ENCODE measurements at places on chromosomes 16 and 17. TPM values are rescaled to one million over a fixed set of nuclear protein-coding genes. Genes with fewer than 3 reads are reported as not detected.

PYCARD gene
- polyA plus RNA-seq = 53.1 TPM

BRIP1 gene
- polyA plus RNA-seq = 8.0 TPM

RHBDL1 gene
- 9.2 TPM for polyA plus RNA-seq

RAB11FIP4 gene
- 26.0 TPM for polyA plus RNA-seq

PRR29 gene
- 0.24 TPM for polyA plus RNA-seq

HS3ST4 gene
- 0.44 TPM for polyA plus RNA-seq

SDK2 gene
- 0.99 TPM for polyA plus RNA-seq

CSF3 gene
- polyA plus RNA-seq = not detected

CDRT4 gene
- 6.5 TPM for polyA plus RNA-seq

PRSS53 gene
- 0.36 TPM for polyA plus RNA-seq

THUMPD1 gene
- 32.9 TPM for polyA plus RNA-seq

EVPLL gene
- 0.18 TPM for polyA plus RNA-seq

STXBP4 gene
- 25.0 TPM for polyA plus RNA-seq

CTU2 gene
- polyA plus RNA-seq = 25.7 TPM

RPRML gene
- 3.4 TPM for polyA plus RNA-seq

PTX4 gene
- not detected for polyA plus RNA-seq

KRTAP4-1 gene
- polyA plus RNA-seq = not detected

CPHXL2 gene
- polyA plus RNA-seq = not detected

SYNGR3 gene
- polyA plus RNA-seq = 45.4 TPM

KRTAP1-5 gene
- not detected for polyA plus RNA-seq

FSCN2 gene
- polyA plus RNA-seq = 0.13 TPM

NOD2 gene
- polyA plus RNA-seq = 0.12 TPM

HID1 gene
- 10.9 TPM for polyA plus RNA-seq
